ENCODE measurements at places on chromosomes 3 and 15. TPM values are rescaled to one million over a fixed set of nuclear protein-coding genes. Genes with fewer than 3 reads are reported as not detected.

Gene SKOR1
- polyA plus RNA-seq, result 0.02 TPM

Gene CCDC39
- not detected for polyA plus RNA-seq

DNA sequence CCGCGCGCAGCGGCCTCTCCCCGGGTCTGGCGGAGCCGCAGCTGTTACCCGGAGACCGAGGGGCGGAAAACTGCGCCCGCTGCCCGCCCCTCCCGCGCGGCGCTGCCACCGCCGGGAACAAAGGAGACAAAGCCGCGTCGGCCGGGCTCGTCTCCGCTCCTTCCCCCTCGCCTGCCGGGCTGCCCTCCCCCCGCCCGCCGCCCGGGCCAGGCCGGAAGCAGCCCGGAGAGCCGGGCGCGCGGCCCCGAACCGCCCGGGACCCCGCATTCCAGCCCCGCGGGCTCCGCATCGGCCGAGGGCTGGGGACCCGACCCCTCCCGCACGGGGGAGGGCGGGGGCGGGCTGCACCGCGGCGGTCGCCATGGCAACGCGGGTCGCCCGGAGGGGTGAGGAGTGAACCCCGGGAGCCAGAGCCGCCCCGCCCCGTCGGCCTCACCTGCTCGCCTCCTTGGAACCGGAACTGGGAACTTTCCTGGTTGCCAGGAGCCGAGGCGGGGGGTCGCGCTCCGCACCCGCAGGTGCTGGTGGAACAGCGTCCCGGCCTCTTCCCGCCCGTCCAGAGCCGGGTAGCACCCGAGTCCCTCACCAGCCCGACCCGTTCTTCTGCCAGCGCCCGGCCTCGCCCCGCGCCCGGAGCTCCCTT, 448 bp downstream of the PLXNB1 start:
- peak; percentile 33 for DNase-seq

Gene CRELD1
- polyA plus RNA-seq, result 23.8 TPM

- DNase-seq, result no peak
Measured at GRCh38 chr3:53166206-53166605, 5.2 kb downstream of the PRKCD start.

- no peak for DNase-seq
Measured at GRCh38 chr3:70011582-70011981, 12.0 kb downstream of the SAMMSON start.

DNA sequence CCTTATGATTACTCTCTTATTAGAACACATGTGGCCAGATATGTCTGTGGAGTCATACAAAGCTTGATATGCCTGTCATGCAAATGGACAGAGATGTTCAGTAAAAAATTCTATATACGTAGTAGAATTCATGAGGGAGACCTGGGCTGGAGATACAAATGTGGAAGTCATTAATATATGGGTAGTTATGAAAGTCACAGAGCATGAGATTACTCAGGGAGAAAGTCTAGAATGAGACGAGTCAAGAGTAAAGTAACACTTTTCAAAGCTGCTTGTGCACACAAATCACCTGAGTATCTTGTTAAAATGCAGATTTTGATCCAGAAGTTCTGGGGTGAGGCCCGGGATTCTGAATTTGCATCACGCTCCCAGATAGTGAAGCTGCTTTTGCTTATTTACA, 28.4 kb downstream of the OXSM start:
- DNase-seq, result no peak

GRCh38 chr3:197542741-197543454, 12.9 kb downstream of the BDH1 start:
- DNase-seq, result no peak

Gene GOLGA8H
- polyA plus RNA-seq, result 0.05 TPM

DNA sequence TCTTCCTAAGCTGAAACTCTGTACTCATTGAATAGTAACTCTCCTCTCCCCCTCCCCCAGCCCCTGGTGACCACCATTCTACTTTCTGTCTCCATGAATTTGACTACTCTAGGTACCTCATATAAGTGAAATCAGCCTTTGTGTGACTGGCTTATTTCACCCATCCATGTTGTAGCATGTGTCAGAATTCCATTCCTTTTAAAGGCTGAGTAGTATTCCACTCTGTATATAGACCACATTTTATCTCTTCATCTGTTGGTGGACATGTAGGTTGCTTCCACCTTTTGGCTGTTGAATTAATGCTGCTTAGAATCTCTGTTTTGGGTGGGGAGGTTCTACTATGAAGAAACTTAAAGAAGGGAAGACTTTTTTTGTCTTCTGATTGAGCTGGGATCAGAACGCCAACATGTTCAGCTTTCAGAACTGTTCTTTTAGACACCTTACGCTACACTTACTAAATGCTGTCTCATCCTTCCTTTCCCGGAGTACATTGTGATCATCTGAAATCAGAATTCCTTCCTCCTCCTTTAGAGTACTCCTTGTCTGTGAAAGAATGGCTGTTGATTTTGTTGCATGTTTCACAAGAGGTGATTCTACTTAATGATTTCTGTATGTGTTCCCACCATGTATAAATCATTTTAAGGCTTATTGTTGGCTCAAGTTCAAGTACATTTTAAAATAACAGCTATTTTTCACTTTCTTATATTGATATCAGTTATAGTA, 50.3 kb downstream of the MRPS25 start:
- DNase-seq, result no peak

DNA sequence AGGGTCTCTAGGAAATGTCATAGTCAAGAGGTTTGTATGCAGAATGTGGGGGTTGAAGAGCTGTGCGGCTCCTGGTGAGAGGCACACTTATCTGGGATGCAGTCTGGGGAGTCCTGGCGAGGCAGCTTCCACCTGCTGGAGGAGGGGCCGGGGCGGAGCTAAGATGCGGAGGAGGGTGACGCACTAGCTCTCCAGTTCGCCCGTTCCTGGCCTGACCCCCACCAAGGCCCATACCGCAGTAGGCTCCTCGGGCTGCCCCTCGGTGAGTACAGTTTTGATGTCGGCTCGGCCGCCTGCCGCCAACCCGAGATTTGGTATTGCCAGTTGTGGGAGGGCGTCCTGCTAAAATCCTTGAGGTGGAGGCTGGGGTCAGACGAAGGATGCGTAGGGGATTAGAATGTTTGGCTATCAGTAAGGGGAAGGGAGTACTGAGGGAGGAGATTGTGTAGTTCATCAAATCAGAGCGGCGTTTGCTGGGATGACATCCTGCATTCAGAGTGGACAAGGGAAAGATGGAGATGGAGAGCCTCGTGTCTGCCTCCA, at the start of gene SCG5:
SCG5 (plus strand) TSS at position 194 of the 543 bp plus-strand sequence. CDS start 1,883 bp downstream, outside the sequence.
- DNase-seq, result peak; percentile 48

GRCh38 chr3:181872887-181873286, 161.2 kb downstream of the SOX2 start:
- DNase-seq, result no peak

DNA sequence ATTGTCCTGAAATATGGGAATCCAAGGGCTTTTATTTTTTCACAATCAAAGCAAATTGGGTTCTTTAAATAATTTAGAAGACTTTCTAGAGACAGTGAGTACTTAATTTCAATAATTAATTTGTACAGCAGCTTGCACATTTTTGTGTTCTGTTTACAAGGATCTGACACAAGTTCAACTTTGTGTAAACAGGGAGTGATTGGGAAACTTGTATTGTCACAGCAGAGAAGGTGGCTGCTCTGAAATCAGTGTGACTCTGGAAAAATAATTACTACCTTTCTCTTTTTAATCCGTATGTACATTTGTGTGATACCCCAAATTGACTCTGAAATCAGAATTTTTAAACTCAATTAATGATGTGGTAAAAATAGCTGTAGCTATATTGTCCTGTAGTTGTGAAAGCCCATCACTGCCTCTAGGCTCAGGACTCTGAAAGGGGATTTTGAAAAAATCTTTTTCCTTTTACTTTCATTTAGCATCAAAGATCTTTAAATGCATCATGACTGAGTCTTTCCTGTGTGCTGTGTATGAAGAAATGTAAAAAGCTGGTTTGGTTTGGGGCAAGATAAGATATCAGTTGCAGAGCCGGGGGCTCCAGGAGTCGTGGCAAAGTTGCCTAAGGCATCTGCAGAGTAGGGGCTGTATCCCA, 45.1 kb downstream of the MFSD1 start:
- DNase-seq, result no peak

Gene FAM131A
- polyA plus RNA-seq, result 13.4 TPM

DNA sequence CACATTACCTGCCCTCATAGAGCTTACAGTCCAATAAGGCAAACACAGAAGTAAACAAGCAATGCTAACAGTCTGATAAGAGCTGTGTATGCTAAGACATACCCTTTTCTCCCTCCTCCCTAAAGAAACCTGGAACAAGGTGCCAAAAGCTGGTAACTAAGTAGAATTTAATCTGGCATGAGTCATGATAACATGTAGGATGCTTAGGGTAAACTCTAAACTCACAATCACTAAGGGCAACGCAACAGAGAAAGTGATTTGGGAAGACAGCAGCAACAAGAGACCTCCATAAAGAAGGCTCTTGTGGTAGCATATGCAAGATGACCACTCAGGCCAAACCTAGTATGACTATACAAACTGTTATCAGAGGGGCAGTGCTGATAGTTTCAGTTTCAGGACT, 55.5 kb downstream of the MYO1E start:
- no peak for DNase-seq

DNA sequence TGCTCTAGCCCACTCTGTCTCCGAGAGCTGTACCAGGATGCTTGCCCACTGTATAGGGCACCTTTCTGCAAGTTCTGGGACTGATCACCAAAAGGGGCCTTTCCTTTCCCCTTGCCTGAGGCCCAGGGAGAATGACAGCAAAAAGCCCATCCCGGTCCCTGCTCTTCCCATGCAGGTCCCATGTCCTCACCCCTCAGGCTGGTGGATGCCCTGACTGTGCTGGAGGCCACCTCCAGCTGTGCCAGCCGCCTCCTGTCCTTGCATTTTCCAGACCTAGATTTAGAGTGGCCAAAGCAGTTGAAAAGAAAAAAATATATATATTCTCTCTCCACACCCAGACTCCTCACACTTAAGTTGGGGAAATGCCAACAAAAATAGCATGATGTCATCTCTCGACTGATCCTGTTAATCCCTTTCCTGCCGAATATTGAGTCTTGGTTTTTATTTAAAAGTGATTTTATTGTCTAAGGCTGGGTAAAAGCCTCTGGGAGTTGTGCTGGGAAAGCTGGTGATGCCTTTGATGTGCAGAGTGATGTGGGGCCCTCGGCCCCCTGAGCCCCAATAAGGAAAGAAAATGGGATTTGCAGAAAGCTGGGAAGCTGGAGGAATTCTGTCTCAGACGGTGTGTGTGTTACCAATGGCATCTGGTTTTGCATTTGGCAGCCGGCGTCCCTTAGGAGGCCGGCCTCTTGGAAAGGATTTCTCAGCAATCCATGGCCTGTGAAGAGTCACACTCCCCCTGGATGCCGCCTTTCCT, 29.3 kb upstream of the TPM1 start:
- DNase-seq, result peak; percentile 90

Gene GOLGA8R
- polyA plus RNA-seq, result 0.28 TPM

Gene TUSC7
- polyA plus RNA-seq, result not detected

- no peak for DNase-seq
Measured at GRCh38 chr15:59521443-59521842, 83.5 kb downstream of the FAM81A start.

GRCh38 chr3:42498791-42499477, 3.5 kb upstream of the VIPR1 start:
- DNase-seq, result no peak

GRCh38 chr15:48596841-48597240, 48.7 kb downstream of the FBN1 start:
- no peak for DNase-seq

Gene GCNT3
- 0.11 TPM for polyA plus RNA-seq

DNA sequence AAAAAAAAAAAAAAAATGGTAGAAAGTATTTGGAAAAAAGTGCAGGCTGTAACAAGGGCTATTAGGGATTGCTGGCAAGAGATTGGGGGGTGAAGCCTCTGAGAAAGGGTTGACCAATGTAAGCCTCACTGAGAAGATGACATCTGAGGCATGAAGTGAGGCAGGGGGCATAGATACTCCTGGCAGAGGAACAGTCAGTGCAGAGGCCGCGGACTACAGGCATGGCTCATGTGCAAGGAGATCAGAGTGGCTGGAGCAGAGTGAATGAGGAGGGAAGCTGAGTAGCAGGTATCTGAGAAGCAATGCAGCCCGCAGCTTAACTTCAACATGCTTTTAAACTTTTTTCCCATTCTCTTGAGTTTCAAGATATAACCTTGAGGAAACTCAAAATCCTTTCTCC, 5.4 kb downstream of the FBXL22 start:
- DNase-seq, result no peak

- DNase-seq, result no peak
Measured at GRCh38 chr15:28043691-28044091, 55.4 kb downstream of the OCA2 start.

- no peak for DNase-seq
Measured at GRCh38 chr3:176655404-176656094, 541.7 kb downstream of the TBL1XR1 start.

Gene MYO5C
- polyA plus RNA-seq, result 0.07 TPM

GRCh38 chr3:171407759-171408158, 52.4 kb downstream of the TNIK start:
- DNase-seq, result peak; percentile 70

Gene IGDCC3
- not detected for polyA plus RNA-seq

Gene ATP13A4
- 0.01 TPM for polyA plus RNA-seq

Gene ISL2
- polyA plus RNA-seq, result 0.03 TPM
